Nucleus accumbens (tissue), 56 donors: ENCODE measurements at places on chromosomes 5 and 9.

DNA sequence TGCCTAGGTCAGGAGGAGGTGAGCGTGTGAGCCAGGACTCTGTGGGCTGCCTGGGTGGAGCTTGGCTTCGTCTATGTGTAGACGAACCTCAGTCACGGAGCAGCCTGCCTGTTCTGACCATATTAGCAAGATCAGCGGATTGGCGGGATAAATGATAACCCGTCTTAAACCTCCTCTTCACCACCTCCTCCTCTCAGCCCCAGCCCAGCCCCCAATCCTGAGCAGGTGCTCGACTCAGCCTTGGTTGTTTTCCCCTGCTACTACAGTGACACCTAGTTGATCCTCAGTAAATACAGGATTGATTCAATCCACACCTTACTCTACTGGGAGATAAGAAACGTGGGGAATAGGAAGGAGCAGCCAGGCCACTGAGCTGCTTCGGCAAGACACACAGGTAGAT is 286.1 kb downstream of the IRX2 start:
- DNase-seq = no peak

GRCh38 chr5:74009502-74009901 is 383.5 kb downstream of the ARHGEF28 start:
- no peak for DNase-seq

GRCh38 chr9:72884508-72884907 is 68.3 kb downstream of the ALDH1A1 start:
- DNase-seq = no peak

- no peak for DNase-seq
Observed at GRCh38 chr5:81650987-81651386, 99.9 kb downstream of the SSBP2 start.

GRCh38 chr9:71768388-71769174 is at the start of gene CEMIP2:
TSS of gene CEMIP2 (minus strand) at chr9:71768513. CDS start at chr9:71750373, 18,140 bp downstream.
- DNase-seq = peak; percentile 66

DNA sequence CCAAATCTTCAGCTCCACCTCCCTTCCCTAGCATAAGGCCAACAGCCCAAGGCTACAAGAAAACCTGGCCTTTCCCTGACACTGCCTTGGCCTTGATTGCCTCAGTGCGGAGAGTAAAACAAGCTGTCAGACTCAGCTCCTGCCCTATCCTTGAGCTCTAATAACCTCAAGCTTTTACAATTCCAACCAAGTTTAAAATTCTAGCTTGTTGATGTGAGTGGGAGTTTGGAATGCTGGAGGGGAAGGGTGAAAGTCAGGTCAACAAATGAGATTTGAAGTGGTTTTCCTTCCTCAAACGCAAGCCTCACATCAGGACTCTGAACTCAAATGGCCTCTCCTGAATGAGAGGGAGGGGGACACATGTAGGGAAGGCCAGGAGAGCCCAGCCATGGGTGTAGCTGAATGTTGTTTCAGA is 197.0 kb upstream of the VLDLR start:
- no peak for DNase-seq

GRCh38 chr5:95727764-95728191 is 3.4 kb upstream of the RHOBTB3 start:
- DNase-seq = no peak

- DNase-seq = no peak
Observed at GRCh38 chr9:134949681-134950385, 32.1 kb upstream of the FCN1 start.

GRCh38 chr5:75951158-75951557 is 132.0 kb upstream of the SV2C start:
- peak; percentile 1 for DNase-seq

DNA sequence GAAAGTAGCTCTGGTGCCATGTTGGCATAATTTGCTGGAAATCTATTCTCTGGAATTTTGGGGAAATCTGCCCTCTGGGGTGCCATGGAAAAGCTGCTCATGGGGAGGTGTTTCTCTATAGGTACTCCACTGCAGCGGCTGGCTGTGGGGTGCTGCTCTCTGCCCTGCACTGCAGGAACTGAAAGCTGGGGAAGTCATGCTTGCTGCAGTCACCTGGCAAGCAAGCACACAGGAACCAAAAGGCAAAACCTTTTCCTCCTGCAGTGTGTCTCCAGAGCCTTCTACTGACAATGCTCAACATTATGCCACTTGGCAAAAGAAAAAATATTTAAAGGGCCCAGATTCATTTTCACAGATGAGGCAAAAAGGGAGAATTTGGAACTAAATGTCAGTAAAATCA is 25.8 kb upstream of the CARNMT1 start:
- no peak for DNase-seq

GRCh38 chr9:128743421-128743820 is 19.5 kb upstream of the ZDHHC12 start:
- no peak for DNase-seq

- DNase-seq = no peak
Observed at GRCh38 chr5:139131921-139132432, 66.2 kb downstream of the SIL1 start.

- DNase-seq = no peak
Observed at GRCh38 chr5:174794931-174795672, 70.7 kb downstream of the MSX2 start.

GRCh38 chr5:126108470-126108869 is 314.7 kb upstream of the GRAMD2B start:
- no peak for DNase-seq

- DNase-seq = no peak
Observed at GRCh38 chr9:105672711-105673234, 10.5 kb downstream of the TAL2 start.

GRCh38 chr9:115972843-115973595 is 180.6 kb upstream of the PAPPA start:
- no peak for DNase-seq

DNA sequence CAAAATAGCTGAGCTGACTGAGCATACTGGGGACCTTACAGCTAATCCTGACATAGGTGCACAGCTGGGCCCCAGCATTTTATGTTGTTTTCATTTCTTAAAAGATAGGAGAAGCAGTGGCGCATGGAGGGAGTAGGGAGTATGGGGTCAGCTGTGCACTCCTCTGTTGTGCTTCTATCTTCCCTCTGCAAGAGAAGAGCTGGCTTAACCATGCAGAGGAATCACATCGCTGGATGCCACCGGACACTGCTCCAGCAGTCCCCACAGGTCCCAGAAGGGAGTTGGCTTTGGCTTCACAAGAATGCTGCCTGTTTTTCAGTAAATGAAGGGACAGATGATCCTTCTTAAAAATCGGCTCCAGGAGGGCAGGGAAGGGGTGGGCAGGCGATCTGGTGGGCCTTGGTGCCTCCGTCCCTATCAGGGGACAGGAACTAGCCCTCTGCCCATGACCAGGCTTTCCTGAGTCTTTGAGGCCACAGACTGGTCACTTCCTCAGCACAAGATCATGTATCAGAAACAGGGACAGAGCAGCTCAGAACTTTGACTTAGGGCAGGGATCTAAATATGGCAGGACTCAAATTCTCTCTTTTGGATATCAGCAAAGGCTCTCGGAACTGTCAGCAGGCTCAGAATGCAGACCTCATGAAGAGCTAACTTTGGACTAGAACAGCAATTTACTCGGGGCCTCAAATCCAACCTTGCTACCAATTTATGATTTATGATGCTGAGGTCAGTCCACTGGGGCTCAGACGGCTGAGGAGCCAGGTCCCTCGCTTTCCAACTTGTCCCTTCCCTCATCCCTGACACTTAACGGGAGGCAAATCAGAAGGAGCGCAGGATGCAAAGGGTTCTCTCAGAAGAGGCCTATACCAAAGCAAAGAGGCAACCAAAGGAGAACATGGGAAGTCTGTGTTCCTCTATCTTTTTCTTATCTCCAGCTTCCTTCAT is 47.2 kb downstream of the MARCHF3 start:
- DNase-seq = no peak

DNA sequence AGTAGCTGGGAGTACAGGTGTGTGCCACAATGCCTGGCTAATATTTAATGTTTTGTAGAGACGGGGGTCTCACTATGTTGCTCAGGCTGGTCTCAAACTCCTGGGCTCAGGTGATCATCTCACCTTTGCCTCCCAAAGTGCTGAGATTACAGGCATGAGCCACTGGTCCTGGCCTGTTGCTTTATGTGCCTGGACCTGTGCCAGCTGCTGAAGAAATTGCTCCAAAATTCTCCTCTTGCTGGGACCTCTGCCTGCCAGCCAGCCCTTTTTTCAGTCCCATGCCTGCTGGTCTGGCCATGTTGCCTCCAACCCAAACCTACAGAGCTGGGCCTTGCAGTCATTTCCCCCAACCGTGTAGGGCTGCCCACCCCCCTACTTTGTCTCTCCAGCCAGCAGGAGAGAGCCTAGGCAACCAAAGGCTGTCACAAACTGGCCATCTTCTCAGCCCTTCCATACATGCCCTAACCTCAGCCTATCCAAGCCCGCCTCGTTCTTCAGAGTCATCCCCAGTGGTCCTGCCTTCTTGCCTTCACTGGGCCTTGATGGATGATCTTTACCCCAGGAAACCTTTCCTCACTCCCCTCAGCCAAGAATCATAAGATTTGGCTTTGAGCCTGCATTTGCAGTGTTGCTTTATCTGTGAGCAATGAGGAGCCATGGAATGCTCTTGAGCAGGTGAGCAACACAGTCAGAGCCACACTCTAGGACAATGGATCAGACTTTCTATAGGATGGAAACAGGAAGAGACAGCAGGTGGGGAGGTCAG is 27.4 kb upstream of the SYNPO start:
- no peak for DNase-seq

GRCh38 chr9:121564504-121565260 is 65.0 kb upstream of the GGTA1 start:
- no peak for DNase-seq

- no peak for DNase-seq
Observed at GRCh38 chr5:116135344-116135743, 50.5 kb downstream of the COMMD10 start.
